AG04449 (cell line): ENCODE measurements at places on chromosomes 6 and 20.
A peak's percentile ranks its signal among the peaks of the same experiment; 100 is the strongest.

- DNase-seq, result no peak
These were observed 202.3 kb downstream of the DLL1 start for GRCh38 chr6:170088582-170088955.

DNA sequence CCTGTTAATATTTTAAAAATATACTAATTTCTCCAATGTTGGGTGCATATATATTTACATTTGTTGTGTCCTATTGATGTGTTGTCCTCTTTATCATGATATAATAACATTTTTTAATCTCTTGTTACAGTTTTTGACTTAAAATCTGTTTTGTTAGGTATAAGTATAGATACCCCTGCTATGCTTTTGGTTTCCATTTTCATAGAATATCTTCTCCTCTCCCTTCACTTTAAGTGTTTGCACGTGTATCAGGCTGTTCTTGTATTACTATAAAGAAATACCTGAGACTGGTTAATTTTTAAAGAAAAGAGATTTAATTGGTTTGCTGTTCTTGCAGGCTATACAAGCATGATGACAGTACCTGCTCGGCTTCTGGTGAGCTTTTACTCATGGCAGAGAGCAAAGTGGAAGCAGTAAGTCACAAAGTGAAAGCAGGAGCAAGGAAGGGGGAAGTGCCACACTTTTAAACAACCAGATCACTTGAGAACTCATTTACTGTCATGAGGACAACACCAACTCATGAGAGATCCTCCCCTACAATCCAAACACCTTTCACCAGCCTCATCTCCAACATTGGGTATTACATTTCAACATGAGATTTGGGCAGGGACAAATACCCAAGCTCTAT, 340.5 kb upstream of the SYNCRIP start:
- DNase-seq, result no peak

DNA sequence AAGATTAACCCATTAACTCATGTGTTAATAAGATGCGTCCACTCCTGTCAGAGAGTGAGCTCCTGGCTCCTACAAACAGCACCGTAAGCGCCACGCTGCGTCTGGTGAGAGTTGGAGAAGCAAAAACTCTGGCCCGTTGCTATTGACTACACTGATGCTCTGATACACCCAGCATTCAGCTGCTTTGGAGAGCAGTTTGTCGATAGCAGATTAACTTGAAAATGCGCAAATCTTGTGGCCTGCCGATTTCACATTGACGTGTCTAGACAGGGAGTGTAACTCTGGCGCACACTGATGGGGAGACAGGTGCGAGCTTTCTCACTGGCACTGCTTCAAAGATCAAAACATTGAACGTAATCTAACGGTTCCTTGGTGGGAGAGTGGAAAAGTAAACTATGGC, 151.7 kb upstream of the RPS6KA2 start:
- no peak for DNase-seq

DNA sequence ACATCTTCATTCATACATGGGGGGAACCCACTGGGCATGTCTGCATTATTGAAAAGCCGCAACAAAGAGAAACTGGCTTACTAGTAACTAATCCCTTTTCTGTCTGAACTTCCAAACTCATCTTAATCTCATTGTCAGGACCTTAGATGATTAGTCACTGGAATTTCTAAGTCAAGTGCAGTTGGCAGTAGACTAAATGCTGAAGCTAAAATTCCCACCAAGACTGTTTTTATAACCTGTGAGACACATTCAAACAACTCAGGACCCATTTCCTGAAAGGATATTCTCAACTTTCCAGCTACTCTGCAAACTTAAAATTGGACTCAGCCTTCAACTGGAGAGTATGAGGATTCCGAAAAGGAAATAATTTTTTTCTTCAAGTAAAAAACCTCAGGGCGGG, 94.8 kb upstream of the SCAF8 start:
- DNase-seq, result no peak

DNA sequence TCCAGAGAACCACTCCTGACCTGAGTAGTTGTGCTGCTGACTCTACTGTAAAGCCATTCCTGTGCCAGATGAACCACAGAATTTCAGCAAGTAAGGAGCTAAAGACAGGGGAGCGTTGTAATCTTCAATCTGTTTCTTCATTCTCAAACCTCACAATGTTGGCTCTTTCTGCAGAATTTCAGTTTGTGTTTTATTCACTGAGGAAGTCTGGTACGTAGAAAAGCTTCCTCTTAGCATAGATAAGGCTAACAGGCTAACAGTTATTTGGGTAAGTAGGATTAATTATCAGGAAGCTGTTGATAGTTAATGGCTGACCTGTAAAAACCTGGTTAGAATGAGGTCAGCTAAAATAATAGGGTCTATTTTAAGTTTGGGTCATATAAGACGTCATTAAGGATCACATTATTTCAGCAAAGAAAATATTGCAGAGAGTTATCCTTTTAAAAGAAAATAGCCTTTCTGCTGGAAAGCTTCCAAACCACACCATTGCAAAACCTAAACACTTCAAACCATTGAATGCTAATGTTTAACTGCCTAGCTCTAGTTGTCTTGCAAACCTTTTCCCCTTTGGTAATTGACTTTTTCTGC, 14.1 kb upstream of the TENT5A start:
- peak; percentile 81 for DNase-seq

GRCh38 chr6:100376103-100376502, 88.6 kb downstream of the SIM1 start:
- no peak for DNase-seq

DNA sequence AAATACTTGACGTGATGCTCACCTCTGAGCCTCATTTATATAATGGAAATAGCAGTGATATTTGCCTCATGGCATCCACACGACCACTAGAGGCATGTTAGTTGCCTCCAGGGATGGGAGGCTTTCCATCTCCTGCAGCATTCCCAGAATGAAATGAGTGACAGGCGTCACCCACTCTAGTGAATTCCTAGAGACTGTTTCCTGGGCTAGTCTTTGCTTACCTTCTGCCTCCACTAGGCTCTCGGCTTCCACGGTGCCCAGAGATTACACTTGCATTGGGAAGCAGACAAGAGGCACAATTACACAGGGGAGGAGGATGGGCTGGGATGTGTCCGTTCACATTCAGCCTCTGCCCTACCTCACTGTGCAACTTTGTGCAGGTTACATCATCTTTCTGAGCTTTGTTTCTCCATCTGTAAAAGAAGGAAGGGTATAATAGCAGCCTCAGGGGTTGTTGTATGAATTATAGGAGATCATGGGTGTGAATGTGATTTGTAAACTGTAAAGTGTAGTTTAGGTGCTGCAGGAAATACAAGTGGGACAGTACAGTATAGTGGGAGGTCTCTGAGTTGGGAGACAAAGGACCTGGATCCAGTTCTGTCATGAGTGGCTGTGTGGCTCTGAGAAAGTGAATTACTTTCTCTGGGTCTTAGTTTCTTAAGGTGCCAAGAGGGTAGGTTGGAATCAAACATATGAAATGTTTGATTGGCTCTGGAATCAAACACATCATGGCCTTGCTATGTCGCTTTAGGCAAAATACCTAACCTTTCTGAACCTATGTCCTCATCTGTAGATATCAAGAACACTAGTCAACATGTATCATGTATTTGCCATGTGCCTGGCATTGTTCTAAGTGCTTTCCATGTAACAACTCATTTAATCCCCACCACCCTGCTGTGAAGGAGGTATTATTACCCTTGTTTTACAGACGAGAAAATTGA, 3.6 kb upstream of the VSTM2L start:
- no peak for DNase-seq

DNA sequence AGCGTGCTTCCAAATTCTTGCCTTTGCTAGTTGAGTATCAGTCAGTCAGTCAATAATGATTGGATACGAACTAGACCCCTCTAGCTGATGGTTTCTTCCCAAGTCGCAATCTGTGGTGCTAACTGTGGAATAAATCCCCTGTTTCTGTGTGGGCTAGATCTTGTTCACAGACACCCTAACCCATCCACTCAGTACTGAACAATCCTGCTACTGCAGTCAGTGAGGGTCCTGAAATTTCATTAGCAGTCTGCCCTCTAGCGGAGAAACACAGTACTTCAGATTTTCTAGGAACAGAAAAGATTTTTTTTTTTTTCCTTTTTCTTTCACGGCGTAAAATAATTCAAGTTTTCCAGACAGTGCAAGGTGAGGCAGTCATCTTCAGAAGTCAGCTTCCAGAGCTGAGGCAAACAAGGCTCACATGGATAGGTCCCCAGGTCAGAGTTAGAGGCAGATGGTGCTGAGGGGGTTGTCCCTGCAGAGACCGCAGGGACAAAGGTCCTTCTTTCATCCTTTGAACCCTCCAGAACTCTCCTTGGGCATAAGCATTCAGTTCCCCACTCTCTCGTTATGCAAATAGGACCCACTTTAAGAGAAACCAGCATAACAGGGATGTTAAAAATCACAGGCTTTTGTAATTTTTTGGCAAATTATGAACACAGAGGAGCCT, 119.6 kb downstream of the SCML4 start:
- DNase-seq, result no peak

GRCh38 chr6:82248273-82248735, 760 bp upstream of the IBTK start:
- DNase-seq, result no peak

DNA sequence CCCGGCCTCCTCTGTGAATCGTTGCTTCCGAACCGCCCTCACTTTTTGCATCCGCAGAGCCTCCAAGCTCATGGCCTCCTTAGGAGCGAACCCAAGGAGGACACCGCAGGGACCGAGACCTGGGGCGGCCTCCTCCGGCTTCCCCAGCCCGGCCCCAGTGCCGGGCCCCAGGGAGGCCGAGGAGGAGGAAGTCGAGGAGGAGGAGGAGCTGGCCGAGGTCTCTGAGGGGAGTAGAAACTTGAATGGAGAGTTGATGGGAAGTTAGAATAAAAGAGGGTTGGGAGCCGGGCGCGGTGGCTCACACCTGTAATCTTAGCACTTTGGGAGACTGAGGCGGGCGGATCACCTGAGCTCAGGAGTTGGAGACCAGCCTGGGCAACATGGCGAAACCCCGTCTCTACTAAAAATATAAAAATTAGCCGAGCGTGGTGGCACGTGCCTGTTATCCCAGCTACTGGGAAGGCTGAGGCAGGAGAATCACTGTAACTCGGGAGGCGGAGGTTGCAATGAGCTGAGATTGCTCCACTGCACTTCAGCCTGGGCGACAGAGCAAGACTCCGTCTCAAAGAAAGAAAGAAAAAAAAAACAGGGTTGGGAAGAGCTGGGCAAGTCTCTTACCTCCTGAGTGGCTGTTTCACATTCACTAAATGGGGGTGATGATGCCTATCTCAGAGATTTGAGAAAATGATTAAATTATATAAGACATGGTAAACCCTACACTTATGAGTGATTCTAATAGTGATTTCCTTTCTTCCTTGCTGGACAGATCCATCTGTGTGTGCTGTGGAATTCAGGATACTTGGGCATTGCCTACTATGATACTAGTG, 805 bp downstream of the MSH5 start:
- DNase-seq, result no peak

GRCh38 chr6:42378125-42378524, 73.6 kb downstream of the TRERF1 start:
- no peak for DNase-seq

- DNase-seq, result no peak
These were observed 28.5 kb upstream of the MAP3K4 start for GRCh38 chr6:160962835-160963623.

GRCh38 chr6:160379466-160379865, 31.3 kb downstream of the SLC22A3 start:
- DNase-seq, result no peak

- no peak for DNase-seq
These were observed 18.5 kb downstream of the PLAGL2 start for GRCh38 chr20:32189123-32189410.

GRCh38 chr6:25703005-25703404, 51.0 kb downstream of the SCGN start:
- no peak for DNase-seq

GRCh38 chr6:143513410-143513809, 1.9 kb upstream of the FUCA2 start:
- DNase-seq, result no peak

DNA sequence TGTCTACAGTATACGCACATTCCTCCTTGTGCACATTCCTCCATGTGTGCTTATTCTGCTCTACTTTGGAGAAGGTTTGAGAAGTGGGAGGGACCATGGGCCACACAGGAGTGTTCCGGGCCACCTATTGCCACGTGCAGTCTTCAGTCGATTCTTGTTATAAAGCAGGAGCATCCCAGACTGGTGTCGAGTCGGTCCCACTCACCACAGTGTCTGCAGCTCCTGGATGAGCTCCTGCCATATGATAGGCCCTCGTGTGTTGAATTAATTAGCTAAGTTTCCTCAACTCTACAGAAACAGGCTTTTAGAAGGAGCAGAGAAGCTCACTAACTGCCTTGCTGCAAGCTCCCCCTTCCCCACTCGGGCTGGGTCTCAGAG, 22.6 kb downstream of the ENTPD6 start:
- DNase-seq, result no peak

GRCh38 chr6:124887872-124888580, 74.2 kb upstream of the RNF217 start:
- DNase-seq, result no peak

- DNase-seq, result no peak
These were observed 49.8 kb upstream of the ADGRG6 start for GRCh38 chr6:142251930-142252445.

DNA sequence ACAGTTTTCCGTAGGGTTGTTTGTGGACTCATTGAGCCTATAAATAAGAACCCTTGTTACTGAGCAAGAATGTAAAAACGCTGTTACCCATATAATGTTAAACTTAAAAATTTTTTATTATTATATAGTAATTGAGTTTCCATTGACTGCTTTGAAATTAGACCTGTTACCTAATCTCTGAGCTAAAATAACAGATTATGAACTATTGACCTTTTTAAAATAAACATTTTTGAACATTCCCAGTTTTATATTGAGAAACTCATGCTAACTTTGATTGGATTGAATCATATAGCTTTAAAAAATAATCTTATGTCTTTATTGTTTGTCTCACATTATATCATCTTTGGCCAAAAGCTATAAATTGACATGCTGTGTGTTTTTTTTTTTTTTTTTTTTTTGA, 95.5 kb downstream of the CD2AP start:
- DNase-seq, result no peak

GRCh38 chr6:52390361-52390727, 28.4 kb downstream of the PAQR8 start:
- DNase-seq, result no peak

- no peak for DNase-seq
These were observed 13.9 kb downstream of the JARID2 start for GRCh38 chr6:15259766-15260098.

DNA sequence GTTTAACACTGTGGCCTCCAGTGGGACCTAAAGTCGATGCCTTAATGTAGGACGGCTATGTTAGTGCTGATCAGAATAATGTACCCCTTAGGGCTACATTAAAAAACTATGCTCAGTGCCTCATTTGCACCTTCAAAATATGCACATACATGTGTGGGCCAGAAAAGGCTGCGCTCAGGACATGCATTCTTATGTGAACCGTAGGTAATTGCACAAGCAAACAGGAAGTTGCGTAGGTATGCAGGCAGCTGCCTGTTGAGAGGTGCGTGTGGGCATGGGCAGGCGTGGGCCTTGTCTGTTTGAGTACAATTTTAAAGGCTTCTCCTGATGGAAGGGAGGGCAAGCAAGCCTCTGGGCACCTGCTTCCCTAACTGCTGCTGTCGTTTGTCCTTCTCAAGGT, 116.2 kb upstream of the JAG1 start:
- no peak for DNase-seq
